Activated T-cell treated with anti-CD3 and anti-CD28 coated beads, Interleukin-2, amount 50 U/mL, for 72 hours (primary cell): ENCODE measurements at places on chromosomes 3 and 15. TPM values are rescaled to one million over a fixed set of nuclear protein-coding genes. Genes with fewer than 3 reads are reported as not detected.
A peak's percentile ranks its signal among the peaks of the same experiment; 100 is the strongest.

Gene NR1I2
- 0.17 TPM for total RNA-seq

Gene KLHL24
- 42.8 TPM for total RNA-seq

Gene VEPH1
- not detected for total RNA-seq

Gene ZWILCH
- total RNA-seq: 25.1 TPM

Gene LINGO1
- 0.17 TPM for total RNA-seq

Gene ARGFX
- total RNA-seq: not detected

Gene ZNF80
- 1.4 TPM for total RNA-seq

Gene GXYLT2
- total RNA-seq: 0.26 TPM

Gene HRG
- total RNA-seq: not detected

Gene HES1
- 0.91 TPM for total RNA-seq

Gene STX19
- not detected for total RNA-seq

Gene CHRM5
- not detected for total RNA-seq

Gene LRRIQ4
- 0.22 TPM for total RNA-seq

DNA sequence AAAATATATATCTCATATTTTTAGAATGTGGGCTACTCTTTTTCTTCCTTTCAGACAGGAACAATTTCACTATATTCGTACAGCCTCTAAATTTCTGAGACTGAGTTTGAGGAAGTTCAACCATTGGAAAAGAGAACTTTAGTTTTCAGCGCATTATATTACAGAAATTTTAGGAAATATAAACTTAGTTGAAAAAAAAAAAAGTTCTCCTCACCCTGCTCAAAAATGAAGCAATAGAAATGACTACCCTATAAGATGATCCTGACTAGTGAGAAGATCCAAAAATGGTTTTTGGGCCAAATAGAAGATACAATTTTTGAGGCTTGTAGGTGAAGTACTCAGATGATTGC is 139.6 kb downstream of the MCTP2 start:
- no peak overlapping the region for H3K4me3 ChIP-seq
- no peak overlapping the region for H3K27ac ChIP-seq
- no peaks in the 10 kb centered on the region for H3K4me1 ChIP-seq
- no peaks in the 10 kb centered on the region for H3K27me3 ChIP-seq
- no peak for DNase-seq

GRCh38 chr15:41838400-41838897 is at the start of gene PLA2G4B:
Gene PLA2G4B, plus strand, starts transcription at chr15:41838847. Its CDS starts 67 bp downstream, at chr15:41838914.
- no peak within 1 kb of the TSS for H3K4me3 ChIP-seq
- no peak within 1 kb of the TSS for H3K27ac ChIP-seq

GRCh38 chr3:56076746-56077145 is 391.5 kb downstream of the ERC2 start:
- DNase-seq: no peak
- no peak overlapping the region for H3K4me3 ChIP-seq
- H3K27ac ChIP-seq: no peak overlapping the region

- H3K4me1 ChIP-seq: no peaks in the 10 kb centered on the region
- H3K27ac ChIP-seq: no peak overlapping the region
- peaks cover 22% of the 10 kb centered on the region for H3K27me3 ChIP-seq
- H3K4me3 ChIP-seq: no peak overlapping the region
- H3K36me3 ChIP-seq: no peaks in the 10 kb centered on the region
- DNase-seq: no peak
These were observed 27.8 kb downstream of the RORA start for GRCh38 chr15:61201322-61201721.

GRCh38 chr3:163011596-163011995 is 1515.0 kb downstream of the OTOL1 start:
- H3K36me3 ChIP-seq: no peaks in the 10 kb centered on the region
- DNase-seq: no peak
- H3K27me3 ChIP-seq: no peaks in the 10 kb centered on the region
- H3K27ac ChIP-seq: no peak overlapping the region

DNA sequence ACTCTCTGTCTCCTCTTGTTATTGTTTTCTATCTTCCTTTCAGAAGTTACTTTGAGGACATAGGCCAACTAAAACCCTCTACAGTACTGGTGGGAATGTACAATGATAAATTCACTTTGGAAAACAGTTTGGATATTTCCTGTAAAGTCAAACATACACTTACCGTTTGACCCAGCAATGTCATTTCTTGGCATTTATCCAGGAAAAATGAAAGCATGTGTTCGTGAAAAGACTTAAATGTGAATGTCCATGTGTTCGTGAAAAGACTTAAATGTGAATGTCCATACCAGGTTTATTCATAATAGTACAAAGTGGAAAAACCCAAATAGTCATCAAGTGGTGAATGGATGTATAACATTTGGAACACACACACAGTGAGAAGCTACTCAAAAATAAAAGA is 361.5 kb upstream of the DPH6 start:
- H3K4me3 ChIP-seq: no peak overlapping the region
- no peaks in the 10 kb centered on the region for H3K27me3 ChIP-seq
- no peaks in the 10 kb centered on the region for H3K36me3 ChIP-seq

GRCh38 chr3:105791131-105791530 is 77.7 kb downstream of the CBLB start:
- H3K27ac ChIP-seq: peak overlapping the region; percentile 15
- peaks cover 36% of the 10 kb centered on the region for H3K36me3 ChIP-seq
- no peak overlapping the region for H3K4me3 ChIP-seq
- H3K4me1 ChIP-seq: peaks cover 78% of the 10 kb centered on the region

GRCh38 chr3:178258121-178258520 is 278.1 kb upstream of the KCNMB2 start:
- no peaks in the 10 kb centered on the region for H3K4me1 ChIP-seq
- H3K27ac ChIP-seq: no peak overlapping the region
- no peak overlapping the region for H3K4me3 ChIP-seq
- no peaks in the 10 kb centered on the region for H3K27me3 ChIP-seq
- no peaks in the 10 kb centered on the region for H3K36me3 ChIP-seq

- H3K36me3 ChIP-seq: peaks cover 5% of the 10 kb centered on the region
- H3K27ac ChIP-seq: no peak overlapping the region
- DNase-seq: no peak
- peak overlapping the region; percentile 16 for H3K4me3 ChIP-seq
These were observed 29.2 kb downstream of the CPN2 start for GRCh38 chr3:194321693-194322640.

DNA sequence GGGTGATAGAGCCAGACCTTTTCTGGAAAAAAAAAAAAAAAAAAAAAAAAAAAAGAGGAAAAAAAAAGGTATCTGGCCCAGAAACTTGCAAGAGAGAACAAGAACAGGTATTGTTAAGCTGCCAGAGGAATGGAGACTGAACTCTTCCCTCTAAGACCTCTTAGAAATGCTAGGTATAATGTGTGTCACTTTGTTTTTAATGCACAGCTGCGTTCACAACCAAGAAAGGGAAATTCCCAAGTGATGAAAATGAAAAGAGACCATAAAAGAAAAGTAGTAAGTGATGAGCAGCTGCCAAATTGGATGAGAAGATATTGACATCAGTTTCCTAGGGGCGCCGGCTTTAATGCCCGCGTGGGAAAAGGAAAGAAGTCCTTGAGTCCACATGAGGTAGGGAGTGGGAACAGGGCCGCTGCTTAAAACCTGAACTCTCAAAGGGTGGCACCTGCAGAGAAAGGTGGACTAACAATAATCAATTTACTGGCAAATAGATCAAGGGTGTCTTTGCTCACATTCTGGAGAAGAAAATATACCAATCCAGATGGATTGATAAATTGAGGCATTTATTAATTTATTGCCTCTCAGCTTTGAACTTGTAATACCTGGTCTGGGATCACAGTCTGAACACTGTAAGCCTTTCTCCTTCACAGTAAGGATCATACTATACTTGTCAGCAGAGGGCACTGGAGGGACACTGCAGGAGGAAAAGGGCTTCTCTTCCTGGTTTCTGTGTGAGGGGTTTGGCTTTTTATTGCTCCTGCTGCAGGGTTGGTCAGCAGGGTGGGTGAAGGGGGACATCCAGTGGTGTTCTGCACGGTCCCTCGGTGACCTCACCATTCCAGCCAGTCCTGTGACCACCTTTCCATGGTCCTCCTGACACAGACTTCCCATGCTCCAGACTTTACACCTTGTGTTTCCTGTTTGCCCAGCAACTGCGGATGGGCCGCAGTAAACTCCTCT is 131.6 kb downstream of the AQP9 start:
- H3K27ac ChIP-seq: peak overlapping the region; percentile 4
- H3K27me3 ChIP-seq: no peaks in the 10 kb centered on the region
- peaks cover 7% of the 10 kb centered on the region for H3K36me3 ChIP-seq
- peak overlapping the region; percentile 45 for H3K4me3 ChIP-seq

DNA sequence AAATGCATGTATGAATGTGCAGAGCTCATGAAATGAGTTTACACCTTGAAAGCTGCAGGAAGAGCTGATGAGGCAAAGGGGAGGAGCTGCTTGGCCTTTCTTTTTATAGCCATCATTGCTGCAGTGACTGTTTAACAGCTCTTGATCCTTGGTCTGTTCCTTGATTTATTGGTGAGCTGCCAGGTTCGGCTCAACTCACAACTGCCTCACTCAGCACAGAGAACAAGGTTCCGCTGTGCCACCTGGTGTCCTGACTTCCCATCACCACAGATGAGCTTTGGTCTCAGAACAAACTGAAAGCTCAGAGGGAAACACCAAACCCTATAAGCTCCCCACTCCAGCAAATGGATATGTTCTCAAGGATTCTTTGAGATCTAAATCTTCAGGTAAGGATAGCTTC is 626.1 kb downstream of the MAGI1 start:
- no peaks in the 10 kb centered on the region for H3K4me1 ChIP-seq
- H3K27ac ChIP-seq: no peak overlapping the region
- H3K27me3 ChIP-seq: no peaks in the 10 kb centered on the region
- no peaks in the 10 kb centered on the region for H3K36me3 ChIP-seq
- no peak overlapping the region for H3K4me3 ChIP-seq
- no peak for DNase-seq

DNA sequence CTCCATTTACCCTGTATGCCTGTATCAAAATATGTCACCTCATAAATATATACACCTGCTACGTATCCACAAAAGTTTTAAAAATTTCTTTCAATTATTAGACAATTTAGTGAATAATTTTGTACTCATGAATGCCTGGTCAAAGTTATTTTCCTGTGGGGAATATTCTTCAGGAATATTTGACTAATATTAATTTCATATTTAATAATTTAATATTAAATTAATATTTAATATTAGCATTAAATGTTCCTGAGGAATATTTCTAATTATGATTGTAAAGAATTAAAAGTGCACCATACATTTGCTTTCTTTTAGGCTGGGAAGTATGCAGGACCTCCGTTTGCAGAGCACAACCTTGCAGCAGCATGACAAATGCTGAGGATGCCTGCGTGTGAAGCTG is 422.7 kb downstream of the C3orf38 start:
- no peak overlapping the region for H3K4me3 ChIP-seq
- no peaks in the 10 kb centered on the region for H3K27me3 ChIP-seq
- no peaks in the 10 kb centered on the region for H3K4me1 ChIP-seq
- no peak for DNase-seq

DNA sequence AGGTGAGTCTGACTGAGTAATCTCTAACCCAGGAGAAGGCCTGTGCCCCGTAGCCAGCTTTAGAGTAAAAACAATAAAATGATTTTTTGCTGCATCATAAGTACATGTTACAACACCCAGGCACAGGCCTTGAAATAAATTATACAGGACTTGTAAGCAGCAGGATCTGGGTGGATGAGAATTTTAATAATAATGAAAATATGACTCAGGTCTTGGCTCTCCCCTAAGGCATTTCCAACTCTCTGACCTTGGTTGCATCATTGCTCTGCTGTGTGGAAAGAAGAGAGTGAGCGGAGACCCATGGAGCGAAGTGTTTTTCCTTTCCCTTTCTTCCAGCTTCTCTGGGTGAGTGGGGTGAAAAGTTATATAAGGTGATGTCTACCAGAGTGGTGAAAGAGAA is 44.6 kb downstream of the EOMES start:
- no peaks in the 10 kb centered on the region for H3K27me3 ChIP-seq
- no peaks in the 10 kb centered on the region for H3K36me3 ChIP-seq
- peaks cover 26% of the 10 kb centered on the region for H3K4me1 ChIP-seq
- peak overlapping the region; percentile 62 for H3K27ac ChIP-seq
- H3K4me3 ChIP-seq: no peak overlapping the region
- no peak for DNase-seq

- no peak for DNase-seq
- H3K36me3 ChIP-seq: no peaks in the 10 kb centered on the region
- H3K4me3 ChIP-seq: no peak overlapping the region
- peaks cover 12% of the 10 kb centered on the region for H3K27me3 ChIP-seq
These were observed 181.9 kb upstream of the KBTBD8 start for GRCh38 chr3:66816090-66816761.

DNA sequence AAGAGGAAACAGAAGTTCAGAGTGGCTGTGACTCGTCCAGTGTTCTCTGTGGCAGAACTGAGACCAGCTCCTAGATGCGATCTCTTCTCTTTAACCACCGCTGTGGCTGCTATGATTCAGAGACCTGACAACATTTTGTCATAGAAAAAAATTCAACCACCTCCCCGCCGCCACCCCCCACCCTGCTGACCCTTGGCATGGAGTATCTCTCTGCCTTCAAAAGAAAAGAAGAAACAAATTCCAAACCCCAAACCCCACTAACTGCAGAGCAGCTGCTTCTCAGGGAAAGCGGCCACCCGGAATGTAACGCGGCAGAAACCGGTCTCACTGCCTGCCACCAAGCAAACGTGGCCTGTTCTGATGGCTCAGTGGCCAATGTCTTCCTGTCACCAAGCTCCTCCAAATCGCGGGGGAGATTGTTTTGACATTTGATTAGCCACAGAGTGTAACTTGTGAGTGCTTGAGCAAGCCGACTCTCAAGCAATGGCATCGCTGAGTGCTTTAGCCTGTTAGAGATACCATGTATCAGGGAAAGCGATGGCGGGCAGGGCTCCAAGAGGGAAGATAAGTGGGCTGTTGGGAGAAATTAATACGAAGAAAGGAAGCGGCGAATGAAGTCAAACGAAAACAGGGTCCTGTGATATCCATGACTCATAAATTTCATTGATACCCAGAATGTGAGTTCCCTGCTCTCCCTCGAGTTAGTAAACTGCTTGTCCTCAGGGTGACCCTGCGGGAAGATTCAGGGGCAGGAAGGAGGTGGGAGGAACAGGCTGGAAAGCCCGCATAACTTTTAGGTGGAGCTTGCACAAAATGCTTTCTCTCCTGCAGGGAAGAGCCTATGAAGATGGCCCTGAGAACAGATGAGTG is 44.8 kb upstream of the TLE3 start:
- H3K4me3 ChIP-seq: peak overlapping the region; percentile 14
- H3K27me3 ChIP-seq: peaks cover 57% of the 10 kb centered on the region
- no peaks in the 10 kb centered on the region for H3K36me3 ChIP-seq

GRCh38 chr15:55868707-55869106 is 124.7 kb downstream of the NEDD4 start:
- H3K27me3 ChIP-seq: no peaks in the 10 kb centered on the region
- H3K4me1 ChIP-seq: no peaks in the 10 kb centered on the region
- no peak overlapping the region for H3K4me3 ChIP-seq
- DNase-seq: no peak

DNA sequence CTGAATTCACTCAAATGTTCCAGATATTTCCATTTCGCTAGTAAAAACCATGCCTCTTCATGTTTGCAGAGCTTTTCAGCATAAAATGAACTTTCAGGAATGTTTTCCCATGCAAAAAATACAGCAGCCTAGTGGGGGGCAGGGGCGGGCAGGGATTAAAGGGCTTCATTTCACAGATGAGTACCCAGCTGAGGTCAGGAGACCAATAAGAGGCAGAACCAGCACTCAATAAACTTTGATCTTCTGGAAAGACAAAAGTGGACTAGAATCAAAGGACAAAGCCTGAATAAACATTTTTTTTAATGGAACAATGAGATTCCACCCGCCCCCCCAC is 8.0 kb downstream of the KLHL25 start:
- no peaks in the 10 kb centered on the region for H3K36me3 ChIP-seq
- H3K27me3 ChIP-seq: no peaks in the 10 kb centered on the region
- H3K4me3 ChIP-seq: no peak overlapping the region
- peaks cover 48% of the 10 kb centered on the region for H3K4me1 ChIP-seq
